ENCODE measurements at places on chromosomes 2 and 18.

DNA sequence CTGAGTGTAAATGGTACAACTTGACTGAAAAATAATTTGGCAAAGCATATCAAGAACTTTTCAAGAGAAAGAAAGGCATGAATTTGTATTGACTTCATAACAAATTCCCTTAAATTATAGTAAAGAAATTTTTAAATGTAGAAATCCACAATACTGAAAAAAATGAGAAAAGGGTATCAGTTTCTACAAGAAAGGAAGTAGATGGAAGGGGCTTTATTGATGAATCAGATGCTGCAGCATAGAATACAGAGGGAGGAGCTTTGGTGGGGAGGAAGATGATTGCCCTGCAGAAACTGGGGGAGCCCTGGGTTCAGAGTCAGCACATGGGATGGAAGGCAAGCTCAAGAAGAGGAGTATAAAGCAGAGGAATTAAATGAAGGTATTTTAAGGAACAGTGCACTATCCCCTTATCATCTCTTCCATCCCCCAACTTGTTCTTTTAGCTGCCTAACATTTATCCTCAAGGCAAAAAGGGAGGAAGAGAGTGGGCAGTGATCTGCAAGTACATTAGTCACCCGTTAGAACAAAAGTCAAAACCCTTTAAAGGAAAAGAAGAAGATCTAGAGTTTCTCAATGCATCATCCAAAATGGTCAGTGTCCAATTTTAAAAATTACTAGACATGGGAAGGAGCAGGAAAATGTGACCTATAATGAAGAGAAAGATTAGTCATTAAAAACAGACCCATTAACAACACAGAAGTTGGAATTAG is 77.7 kb downstream of the KCTD18 start:
- DNase-seq = no peak

- no peak for DNase-seq
These were observed 208.4 kb downstream of the LNPK start for GRCh38 chr2:175793648-175794047.

DNA sequence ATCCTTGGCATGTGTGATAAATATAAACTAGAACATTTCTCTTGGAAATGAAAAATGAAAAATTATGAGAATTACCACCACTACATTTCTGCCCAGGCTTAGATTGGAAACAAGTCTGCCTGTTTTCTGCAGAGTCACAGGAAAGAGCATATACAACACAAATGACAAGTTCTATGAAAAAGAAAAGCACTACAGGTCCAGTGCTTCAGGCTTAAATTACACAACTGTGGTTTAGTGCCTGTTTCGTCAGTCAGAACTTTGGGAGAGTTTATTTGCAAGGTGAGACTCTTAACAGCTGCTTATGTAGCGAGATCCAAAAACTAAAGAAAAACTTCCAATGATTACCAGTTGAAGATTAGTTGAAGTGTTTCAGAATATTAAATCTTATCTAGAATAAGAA is 68.9 kb downstream of the RTN4 start:
- DNase-seq = no peak

DNA sequence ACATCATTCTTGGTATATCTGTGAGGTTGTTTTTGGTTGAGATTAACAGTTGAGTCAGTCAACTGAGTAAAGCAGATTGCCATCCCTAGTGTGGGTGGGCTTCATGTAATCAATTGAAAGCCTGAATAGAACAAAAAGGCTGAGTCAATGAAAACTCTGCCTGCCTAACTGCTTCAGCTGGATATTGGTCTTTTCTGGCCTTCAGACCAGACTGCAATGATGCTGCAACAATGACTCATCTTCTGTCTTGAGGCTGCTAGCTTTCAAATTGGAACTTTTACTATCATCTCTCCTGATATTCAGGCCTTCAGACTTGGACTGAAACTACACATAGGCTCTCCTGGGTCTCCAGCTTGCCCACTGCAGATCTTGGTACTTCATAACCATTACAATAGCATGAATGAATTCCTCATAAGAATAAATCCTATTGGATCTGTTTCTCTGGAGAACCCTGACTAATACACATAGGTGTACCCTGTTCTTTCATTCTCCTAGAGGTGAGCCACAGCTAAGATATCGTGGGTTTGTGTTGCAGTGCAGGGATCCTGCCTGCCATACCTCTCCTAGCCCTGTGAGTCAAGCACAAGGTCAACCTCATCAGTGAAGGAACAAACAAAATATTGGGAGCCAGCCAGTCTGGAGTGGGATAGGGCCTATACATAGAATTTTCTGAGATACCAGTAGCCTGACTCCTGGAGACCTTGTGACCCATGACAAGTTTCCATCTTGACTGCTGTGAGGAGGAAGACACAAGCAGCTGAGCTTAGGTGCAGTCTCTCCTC is 473.8 kb downstream of the DCC start:
- no peak for DNase-seq

DNA sequence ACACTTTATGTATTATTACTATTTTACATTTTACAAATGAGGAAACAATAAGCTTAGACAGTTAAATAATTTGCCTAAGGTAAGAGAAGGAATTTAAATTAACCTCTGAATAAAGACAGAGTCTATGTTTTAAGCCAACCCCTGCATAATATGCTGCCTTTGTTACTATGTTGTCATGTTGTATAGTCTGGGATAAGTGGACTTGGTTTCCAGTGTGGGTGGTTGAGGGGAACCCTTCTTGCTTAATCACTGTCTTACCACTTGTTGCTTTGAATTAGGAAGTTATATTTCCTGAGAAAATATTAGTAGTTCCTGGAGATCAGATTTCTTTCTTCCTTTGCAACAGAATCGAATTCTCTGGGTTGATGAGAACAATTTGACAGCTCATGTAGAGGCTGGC is 52.6 kb downstream of the AGPS start:
- DNase-seq = no peak

DNA sequence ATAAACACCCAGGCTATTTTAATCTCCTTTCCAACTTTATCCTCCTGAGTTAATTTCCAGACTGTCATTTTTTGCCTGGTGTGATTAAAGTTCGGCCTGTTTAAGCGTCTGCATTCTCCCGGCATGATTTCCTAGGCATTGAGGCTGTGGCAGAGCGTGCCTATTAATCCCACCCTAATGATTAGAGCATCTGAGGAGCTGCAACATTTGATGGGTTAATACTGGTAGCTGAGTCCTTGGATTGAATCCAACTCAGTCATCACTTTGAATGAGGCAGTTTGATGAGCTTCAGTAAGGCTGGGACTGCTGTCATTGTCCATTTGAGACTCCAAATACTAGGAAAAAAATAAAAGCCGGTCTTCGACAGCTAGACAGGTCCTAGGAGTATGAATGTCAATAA is 882.5 kb downstream of the SLC4A3 start:
- no peak for DNase-seq

GRCh38 chr2:25169073-25169470 is 692 bp upstream of the POMC start:
- DNase-seq = no peak

- no peak for DNase-seq
These were observed 34.0 kb downstream of the NAPG start for GRCh38 chr18:10559553-10560451.

DNA sequence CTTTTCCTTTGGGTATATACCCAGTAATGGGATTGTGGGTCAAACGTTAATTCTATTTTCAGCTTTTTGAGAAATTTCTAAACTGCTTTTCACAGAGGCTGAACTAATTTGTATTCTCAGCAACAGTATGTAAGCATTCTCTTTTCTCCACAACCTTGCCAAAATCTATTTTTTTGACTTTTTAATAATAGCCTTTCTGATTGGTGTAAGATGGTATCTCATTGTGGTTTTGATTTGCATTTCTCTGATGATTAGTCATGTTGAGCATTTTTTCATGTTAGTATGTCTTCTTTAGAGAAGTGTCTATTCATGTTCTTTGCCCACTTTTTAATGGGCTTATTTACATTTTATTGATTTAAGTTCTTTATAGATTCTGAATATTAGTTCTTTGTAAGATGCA is 145.5 kb downstream of the TRABD2A start:
- no peak for DNase-seq

DNA sequence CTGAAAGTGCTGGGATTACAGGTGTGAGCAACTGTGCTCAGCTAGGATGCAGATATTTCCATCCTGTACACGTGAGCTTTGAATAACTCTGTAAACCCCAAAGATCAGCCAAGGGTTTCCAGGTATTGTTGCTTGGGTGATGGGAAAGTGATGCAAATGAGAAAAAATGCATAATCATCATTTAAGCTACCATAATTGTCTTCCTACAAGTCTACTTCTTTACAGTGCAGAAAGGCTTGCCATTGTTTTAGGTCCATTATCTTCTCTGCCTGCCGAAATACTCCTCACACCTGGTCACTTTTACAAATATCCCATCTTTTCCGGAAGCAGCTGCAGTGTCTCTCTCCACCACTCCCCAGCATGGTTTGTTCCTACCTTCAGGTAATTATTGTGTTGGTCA is 259.8 kb upstream of the CCDC68 start:
- DNase-seq = no peak

GRCh38 chr2:167756446-167756845 is 490.9 kb downstream of the STK39 start:
- no peak for DNase-seq

- DNase-seq = no peak
These were observed 81.2 kb upstream of the LTBP1 start for GRCh38 chr2:32865399-32866068.

DNA sequence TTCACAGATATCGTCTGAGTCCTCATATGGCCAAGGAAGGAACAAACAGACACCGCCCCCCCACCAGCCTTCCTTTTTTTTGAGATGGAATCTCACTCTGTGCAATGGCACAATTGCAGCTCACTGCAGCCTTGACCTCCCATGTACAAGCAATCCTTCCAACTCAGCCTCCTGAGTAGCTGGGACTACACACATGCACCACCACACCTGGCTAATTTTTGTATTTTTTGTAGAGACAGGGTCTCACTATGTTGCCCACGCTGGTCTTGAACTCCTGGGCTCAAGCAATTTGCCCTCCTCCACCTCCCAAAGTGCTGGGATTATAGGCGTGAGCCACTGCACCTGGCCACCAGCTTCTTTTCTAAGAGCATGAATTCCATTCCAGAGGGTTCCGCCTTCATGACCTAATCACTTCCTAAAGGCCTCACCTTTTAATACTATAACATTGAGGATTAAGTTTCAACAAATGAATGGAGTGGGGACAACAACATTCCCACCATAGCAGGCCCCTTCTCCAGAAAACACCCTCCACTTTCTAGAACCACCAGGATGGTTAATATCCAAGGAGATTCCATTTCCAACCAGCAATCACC is 2.2 kb upstream of the TMBIM1 start:
- DNase-seq = no peak

DNA sequence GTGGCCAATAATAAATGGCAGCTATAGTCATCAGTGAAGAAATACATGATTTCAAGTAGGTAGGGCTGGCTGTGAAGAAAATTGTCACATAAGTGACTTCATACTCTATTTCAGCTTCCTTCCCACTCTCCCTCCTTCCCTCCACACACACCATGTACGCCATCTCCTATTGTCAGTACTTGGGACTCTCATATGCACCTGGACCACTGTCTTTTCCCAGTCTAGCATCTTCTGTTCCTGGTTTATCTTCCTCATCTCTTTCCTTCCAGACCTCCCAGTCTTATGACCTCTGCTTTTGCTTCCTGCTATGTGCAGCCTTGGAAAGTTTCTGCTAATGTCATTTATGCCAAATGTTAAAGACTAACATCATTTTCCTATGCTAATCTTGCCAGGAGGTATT is 35.0 kb downstream of the HNMT start:
- no peak for DNase-seq

DNA sequence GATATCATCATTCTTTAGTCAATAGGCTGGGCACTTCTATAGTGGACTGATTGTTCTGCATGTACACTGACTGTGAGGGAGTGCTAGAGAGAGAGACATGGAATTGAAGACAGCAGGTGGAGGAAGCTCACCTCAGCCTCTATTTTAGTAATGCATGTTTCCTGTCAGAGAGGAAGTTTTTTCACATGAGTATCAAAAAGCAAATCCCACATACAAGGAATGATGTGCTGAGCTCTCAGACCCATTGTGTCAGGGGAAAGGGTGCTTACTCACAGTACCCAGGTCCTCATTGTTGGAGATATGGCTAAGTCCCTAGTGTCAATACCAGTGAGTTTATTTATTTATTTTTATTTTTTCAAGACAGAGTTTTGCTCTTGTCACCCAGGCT is 9.9 kb upstream of the CDK15 start:
- no peak for DNase-seq

DNA sequence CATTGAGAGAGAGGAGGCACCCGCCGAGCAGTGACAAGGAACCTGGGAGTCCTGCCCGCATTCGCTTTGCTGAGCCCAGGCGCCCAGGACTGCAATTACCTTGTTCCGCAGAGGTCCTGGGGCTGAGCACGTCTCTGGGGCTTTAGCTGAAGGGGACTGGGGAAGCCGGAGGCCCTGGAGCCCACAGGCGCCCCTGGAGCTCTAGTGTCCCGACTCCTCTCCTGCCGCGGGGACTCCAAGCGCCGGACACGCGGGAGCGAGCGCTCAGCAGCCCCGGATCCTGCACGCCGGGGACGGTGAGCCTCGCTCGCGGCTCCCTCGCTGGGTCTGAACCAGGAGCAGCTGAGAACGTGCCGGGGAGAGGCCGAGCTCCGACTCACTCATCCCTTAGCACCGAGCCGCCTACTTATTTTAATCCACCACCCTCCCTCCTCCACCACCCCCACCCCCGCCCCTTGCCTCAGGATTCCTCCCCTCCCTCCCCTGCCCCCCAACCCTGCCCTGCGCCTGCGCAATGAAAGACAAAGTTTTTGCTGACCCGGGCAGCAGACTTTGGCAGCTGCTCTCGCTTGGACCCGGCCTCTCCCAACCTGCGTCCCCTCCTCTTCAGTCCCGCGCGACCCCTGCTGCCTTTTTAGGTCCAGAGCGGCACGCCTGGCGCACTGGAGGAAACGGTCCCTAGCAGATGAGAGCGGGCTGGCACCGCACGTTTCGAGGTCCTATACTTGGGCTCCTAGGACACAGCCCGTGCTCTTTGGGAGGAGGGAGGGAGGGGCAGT is at the start of gene OSR1:
OSR1 (minus strand) TSS at position 382 of the 779 bp plus-strand sequence. CDS start 4,818 bp downstream, outside the sequence.
- DNase-seq = peak; percentile 26

- no peak for DNase-seq
These were observed 11.1 kb downstream of the ATG16L1 start for GRCh38 chr2:233262562-233262961.

DNA sequence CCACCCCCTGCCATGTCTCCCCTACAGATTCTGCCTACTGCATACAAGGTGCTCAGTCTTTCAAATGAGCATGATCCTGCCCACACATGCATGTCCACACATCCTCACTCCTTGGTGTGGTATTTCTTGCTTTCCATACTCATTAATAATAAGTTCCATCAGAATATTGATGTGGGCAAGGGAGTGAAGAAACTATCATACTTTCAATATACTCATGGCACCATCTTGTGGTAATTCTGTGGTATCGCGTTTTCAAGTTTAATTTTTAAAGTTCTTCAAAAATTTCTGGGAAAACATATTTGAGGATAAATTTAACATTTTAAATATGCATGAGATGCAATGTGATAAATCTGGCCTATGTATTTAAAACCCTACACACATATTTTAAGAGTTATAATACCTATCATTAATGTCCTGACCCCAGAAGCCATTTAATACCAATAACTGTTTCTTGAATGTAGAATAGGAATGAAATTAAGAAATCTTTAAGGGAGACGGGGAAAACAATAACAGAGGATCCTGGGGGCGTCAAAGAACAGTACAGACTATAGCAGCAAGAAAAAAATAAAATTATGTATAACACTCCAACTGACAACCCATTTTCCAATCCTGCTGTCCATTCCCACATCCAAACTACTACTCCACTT is 110.1 kb downstream of the ZNF385B start:
- DNase-seq = no peak
